ENCODE measurements at places on chromosomes 11 and 22. TPM values are rescaled to one million over a fixed set of nuclear protein-coding genes. Genes with fewer than 3 reads are reported as not detected.

The CTSF gene
- total RNA-seq: 72.7 TPM

The NRIP3 gene
- 0.57 TPM for total RNA-seq

The OR2D2 gene
- total RNA-seq: not detected

- H3K27ac ChIP-seq: peak overlapping the region; percentile 89
- H3K4me1 ChIP-seq: peaks cover 27% of the 10 kb centered on the region
- peaks cover 8% of the 10 kb centered on the region for H3K36me3 ChIP-seq
- no peaks in the 10 kb centered on the region for H3K27me3 ChIP-seq
- peak overlapping the region; percentile 95 for H3K4me3 ChIP-seq
These were observed 621 bp downstream of the TSPO start for GRCh38 chr22:43152003-43152356.

GRCh38 chr11:75105462-75105925 is 8.8 kb upstream of the OR2AT4 start:
- H3K27ac ChIP-seq: no peak overlapping the region
- H3K4me3 ChIP-seq: no peak overlapping the region
- H3K36me3 ChIP-seq: no peaks in the 10 kb centered on the region
- no peaks in the 10 kb centered on the region for H3K27me3 ChIP-seq
- no peaks in the 10 kb centered on the region for H3K4me1 ChIP-seq

- H3K36me3 ChIP-seq: no peaks in the 10 kb centered on the region
- H3K27ac ChIP-seq: no peak overlapping the region
- no peaks in the 10 kb centered on the region for H3K4me1 ChIP-seq
- no peak for DNase-seq
- H3K4me3 ChIP-seq: no peak overlapping the region
These were observed 695.5 kb downstream of the FAM181B start for GRCh38 chr11:82038154-82038553.

DNA sequence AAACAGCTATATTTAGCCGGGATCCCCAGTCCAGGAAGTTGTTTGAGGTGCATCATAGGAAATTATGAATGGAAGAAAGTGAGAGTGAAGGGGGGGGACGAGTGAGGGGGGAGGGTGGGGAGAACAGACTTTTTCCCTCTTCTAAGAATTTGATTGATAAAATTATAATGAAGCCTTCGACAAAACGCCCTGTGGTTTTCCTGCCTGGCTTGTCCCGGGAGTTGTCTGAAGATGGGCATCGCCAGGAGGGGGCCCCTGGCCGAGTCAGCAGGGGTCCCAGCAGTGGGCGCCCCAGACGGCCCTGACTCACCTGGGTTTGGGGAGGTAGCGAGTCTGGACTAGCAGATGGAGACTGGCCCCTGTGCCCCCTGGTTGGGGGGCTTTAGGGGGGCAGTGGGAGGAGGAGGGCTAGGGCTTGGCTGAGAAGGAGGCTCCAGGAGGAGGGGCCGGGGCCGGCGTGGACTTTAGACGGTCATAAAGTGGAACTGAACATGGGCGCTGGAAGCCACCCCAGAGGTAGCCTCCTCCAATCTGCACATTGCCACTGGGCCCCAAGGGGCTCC is 336 bp upstream of the LIF start:
- H3K27ac ChIP-seq: no peak overlapping the region
- H3K36me3 ChIP-seq: no peaks in the 10 kb centered on the region
- peaks cover 11% of the 10 kb centered on the region for H3K4me1 ChIP-seq
- peak overlapping the region; percentile 55 for H3K4me3 ChIP-seq
- peaks cover 34% of the 10 kb centered on the region for H3K27me3 ChIP-seq

All from heart left ventricle (tissue), 16 donors.